ENCODE measurements at places on chromosomes 3 and 15.

GRCh38 chr3:159843840-159844730 is 144.6 kb upstream of the IL12A start:
- DNase-seq = no peak

GRCh38 chr3:43727930-43728329 is 37.2 kb downstream of the ABHD5 start:
- DNase-seq = no peak

DNA sequence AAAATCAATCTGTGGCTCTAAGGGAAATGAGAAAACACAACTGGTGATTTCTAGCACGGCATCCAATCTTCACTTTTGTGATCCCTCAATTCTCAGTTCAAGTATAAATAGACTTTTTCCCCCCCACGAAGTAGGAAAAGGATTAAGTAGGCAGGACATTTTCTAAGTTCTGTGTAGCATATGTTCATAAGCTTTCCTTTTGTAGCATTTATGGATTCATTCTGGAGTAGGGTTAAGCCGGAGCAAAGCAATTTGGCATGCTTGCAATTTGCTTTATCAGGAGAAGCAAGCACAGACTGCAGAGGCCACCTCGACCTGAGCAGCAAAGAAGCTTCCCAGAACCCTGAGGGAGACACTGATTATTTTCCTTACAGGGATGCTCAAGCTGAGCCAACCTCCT is 66.3 kb downstream of the FHIT start:
- DNase-seq = no peak

DNA sequence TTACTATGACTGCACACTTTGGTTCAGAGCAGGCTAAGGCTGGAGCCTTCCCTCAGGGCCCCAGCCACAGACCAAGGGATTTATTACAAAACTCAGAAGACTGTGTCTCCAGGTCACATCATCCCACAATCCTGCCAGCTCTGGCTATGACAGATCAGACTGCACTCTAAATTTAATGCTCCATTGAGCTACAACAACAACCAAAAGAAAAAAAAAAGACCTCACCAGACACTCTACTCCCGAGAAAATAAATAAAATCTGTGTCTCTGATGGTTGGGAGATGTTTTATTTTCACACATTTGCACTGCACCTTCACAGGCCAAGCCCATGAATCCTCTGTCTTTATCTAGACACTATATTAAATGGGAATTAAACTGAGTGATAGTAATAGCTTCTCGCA is 50.8 kb upstream of the CTNNB1 start:
- DNase-seq = no peak

DNA sequence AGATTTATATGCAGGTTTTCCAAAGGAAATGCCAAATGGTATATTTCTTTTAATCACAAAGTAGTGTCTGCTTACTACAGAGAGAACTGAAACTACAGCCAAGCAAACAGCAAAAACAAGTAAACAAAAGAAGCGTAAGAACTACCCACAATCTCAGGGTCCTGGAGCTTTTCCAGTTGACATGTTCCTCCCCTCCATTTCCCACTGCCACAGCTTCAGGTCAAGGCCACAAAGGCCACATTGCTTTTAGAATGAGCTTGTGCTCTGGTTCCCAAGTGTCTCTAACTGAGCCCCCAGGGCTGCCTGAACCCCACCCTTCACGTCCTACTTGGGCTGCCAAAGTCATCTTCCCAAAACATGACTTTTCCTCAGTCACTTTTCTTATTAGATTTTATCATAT is 24.1 kb downstream of the CTDSPL start:
- no peak for DNase-seq

DNA sequence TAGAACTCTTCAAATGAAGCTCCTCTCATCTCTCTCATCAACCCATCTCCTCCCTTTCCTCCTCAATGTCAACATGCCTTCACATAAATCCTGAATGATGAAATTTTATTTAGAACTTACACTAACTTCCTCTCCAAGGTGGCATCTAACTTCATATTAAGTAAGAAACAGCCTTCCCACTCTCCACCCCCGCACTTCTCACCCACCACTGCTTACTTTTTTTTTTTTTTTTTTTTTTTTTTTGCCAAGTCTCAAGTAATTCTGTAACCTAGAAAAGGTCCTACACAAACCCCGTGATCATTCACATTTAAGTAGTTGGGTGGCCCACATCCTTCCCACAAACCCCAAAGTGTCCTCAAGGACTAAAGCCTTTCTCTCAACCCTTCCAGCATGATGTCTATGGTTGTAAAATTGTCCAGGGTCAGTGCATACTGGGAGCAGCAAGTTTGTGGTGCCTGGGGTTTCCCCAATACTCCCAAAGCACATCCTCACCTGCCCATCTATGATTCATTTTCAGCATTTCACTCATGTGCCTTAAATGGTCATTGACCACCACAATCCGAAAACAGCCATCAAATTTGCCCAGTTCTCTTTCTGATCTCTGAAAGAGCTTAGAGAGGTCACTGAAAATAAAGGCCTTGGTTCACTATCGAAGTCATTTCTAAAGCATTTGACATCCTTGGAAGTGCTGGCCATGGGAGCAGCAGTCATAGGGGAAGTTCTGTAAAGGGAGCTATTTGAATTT is 47.2 kb downstream of the CD86 start:
- no peak for DNase-seq

DNA sequence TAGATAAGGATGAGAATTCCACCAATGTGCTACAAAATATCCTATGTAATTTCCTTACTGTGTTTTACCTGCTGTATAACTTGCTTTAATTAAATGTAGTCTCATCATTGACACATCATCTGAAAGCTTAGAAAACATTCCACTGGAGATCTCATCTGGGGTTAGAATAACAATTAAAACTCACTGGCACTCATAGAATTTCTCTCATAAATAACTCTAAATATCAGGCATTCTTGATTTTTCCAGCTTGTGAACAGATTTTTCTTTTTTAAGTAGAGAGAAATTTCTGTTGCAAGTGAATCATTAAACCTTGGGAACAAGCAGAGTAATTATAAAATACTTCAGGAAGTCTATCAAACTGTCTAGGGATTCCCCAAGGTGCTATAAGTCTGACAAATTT is 843.8 kb downstream of the NAALADL2 start:
- no peak for DNase-seq

- DNase-seq = no peak
Observed at GRCh38 chr3:157387708-157388435, 48.8 kb upstream of the PTX3 start.

GRCh38 chr15:68210821-68211655 is 5.9 kb upstream of the CALML4 start:
- peak; percentile 89 for DNase-seq

- no peak for DNase-seq
Observed at GRCh38 chr15:71334873-71335272, 219.6 kb downstream of the THSD4 start.

- DNase-seq = peak; percentile 56
Observed at GRCh38 chr15:59492389-59493377, 54.7 kb downstream of the FAM81A start.

- DNase-seq = no peak
Observed at GRCh38 chr3:69659180-69659910, 79.9 kb upstream of the MITF start.

GRCh38 chr3:196207833-196208607 is 3.2 kb downstream of the ZDHHC19 start:
- peak; percentile 70 for DNase-seq

DNA sequence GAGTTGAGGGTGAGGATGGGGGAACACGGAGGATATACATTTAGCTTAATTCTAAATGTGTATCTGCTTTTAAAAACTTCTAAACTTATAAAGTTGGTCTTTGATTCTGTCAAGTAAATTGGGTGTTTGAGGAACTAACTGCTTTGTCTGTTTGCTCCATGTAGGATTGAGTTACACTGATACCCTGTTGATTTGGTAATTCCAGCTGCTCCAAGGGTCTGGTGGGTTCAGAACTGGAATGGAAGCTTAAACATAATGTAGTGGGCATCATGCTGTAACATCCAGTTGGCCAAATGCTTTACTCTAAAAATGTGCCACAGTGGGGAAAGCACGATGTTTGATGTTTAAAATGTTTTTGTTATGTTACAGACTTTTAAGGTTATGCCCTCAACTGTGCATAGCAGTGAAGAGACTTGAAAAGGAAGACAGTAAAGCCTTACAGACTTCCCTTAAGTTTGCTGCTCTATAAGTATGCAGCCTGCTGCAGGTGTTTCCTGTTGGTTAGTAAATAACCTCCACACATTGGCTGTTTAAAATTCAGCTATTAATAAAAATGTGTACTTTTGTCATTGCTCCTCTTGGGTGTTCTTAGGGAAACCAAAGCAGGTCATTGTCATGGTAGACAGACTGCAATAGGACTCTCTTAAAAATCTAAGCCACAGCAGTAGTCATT is 5.9 kb upstream of the EDEM1 start:
- no peak for DNase-seq

GRCh38 chr3:110664148-110664547 is 407.5 kb upstream of the NECTIN3 start:
- no peak for DNase-seq

DNA sequence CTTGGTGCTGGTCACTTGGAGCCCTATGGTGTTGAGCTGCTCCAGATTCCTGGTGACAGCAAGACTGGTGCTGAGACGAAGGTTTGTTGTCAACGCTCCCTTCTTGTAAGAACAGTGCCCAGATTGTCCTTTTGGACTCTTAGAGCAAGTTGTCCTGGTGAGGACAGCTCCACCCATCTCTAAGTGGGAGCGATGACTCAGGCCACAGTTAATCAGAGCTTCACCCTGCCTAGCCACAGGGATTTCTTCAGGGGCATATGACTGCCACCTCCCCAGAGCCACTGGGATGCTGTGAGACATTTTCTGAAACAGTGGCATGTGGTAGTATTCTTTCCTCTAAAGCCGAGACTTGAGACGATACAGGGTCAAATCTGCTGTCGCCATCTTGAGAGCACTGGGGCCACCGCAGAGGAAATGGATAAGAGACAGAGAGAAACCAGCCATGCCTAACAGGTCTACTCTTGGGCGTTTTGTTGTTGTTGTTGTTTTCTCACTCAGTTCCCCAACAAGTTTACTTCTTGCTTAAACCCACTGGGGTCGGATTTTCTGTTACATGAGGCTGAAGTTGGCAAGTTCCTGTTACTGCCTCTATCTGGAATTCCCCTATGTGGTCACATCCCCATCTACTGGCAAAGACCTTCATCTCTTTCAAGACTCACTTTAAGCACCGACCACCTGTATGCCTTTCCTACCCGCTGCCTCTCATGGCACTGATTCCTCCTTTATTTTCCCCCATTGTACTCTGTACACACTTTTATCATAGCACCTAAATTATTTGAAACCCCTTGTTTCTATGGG is 16.0 kb upstream of the PCOLCE2 start:
- DNase-seq = no peak

GRCh38 chr15:91491101-91491950 is 362.2 kb upstream of the SLCO3A1 start:
- no peak for DNase-seq

- DNase-seq = peak; percentile 39
Observed at GRCh38 chr15:82647045-82647834, at the start of gene CPEB1. Gene CPEB1, minus strand, starts transcription at chr15:82647363. Its CDS starts 18,904 bp downstream, at chr15:82628459.

DNA sequence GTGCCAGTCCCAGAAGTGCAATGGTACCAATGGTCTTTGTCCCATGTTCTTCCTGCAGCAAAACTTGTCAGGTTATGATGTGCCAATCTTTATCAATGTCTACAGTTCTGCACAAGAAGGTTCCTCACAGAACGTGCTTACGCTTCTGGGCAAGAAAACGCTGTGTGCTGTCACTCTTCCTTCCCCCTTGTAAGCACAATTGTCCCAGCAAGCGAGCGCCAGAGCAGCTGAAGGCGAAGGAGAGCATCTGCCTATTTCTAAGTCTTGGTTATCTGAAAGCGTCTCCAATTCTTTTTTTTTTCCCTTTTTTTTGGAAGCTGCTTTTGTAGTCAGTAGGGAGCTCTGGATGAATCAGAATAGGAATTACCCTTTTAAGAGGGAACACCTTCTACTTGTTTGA is 514.4 kb downstream of the FGF12 start:
- DNase-seq = no peak

DNA sequence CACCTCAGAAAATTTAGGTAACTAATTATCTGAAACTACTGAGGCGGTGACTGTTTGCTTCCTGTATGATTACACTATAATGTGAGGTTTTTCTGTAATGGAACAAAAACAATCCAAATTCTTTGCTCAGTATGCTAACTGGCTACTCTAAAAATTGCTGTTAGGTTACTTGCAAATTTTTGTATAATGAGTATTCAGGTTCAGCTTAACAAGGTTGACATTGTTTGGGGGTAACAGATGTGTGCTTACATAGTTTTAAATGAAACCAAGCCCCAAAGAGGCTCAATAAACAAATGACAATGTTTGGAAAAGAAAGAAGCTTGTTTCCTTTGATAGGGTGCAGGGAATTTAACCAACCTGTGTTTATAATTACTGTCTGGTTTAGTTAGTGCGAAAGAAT is 414.5 kb upstream of the MDFIC2 start:
- DNase-seq = no peak

GRCh38 chr3:172293093-172293492 is 155.2 kb downstream of the GHSR start:
- no peak for DNase-seq

DNA sequence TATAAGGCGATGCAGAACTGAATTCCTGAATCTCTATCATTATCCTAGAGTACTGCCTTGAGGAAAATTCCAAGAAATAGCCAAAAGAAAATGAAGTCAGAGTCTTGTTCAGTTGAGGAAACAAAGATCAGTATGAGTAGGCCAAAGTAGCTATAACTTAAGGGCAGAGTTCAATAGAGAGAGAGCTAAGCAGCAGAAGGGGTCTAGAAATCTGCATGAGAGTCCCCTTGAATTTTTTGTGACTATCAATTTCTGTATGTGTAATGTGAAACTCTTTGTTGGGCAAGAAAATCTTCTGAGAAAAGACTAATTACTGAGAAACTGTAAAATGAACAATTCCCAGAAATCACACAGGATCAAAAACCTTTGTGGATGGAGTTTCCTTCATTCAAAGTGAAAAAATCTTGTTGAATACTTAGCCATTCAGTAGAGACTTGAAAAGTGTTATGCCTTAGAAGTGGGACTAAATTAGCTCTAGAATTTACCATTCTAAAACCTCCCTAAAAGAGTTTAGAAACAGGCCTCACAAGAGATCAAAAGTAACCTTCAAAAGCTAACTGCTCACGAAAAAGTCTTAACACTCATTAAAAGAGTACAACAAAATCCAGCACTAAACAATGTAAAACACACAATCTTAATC is 43.1 kb upstream of the FNDC3B start:
- DNase-seq = no peak

GRCh38 chr3:64901522-64901885 is 213.7 kb upstream of the ADAMTS9 start:
- DNase-seq = no peak

- DNase-seq = no peak
Observed at GRCh38 chr15:57418635-57419034, 42.3 kb downstream of the CGNL1 start.

- DNase-seq = no peak
Observed at GRCh38 chr3:44284949-44285348, 43.3 kb downstream of the TOPAZ1 start.

GRCh38 chr15:69920221-69920620 is 177.5 kb downstream of the TLE3 start:
- no peak for DNase-seq

GRCh38 chr3:11014253-11014652 is 21.7 kb downstream of the SLC6A1 start:
- no peak for DNase-seq

- DNase-seq = peak; percentile 41
Observed at GRCh38 chr3:69425249-69425648, 39.4 kb upstream of the FRMD4B start.

GRCh38 chr15:81338170-81339007 is 14.4 kb upstream of the STARD5 start:
- no peak for DNase-seq

All from BE2C (cell line).